WTC11 (cell line): ENCODE measurements at places on chromosomes 16 and 17.

DNA sequence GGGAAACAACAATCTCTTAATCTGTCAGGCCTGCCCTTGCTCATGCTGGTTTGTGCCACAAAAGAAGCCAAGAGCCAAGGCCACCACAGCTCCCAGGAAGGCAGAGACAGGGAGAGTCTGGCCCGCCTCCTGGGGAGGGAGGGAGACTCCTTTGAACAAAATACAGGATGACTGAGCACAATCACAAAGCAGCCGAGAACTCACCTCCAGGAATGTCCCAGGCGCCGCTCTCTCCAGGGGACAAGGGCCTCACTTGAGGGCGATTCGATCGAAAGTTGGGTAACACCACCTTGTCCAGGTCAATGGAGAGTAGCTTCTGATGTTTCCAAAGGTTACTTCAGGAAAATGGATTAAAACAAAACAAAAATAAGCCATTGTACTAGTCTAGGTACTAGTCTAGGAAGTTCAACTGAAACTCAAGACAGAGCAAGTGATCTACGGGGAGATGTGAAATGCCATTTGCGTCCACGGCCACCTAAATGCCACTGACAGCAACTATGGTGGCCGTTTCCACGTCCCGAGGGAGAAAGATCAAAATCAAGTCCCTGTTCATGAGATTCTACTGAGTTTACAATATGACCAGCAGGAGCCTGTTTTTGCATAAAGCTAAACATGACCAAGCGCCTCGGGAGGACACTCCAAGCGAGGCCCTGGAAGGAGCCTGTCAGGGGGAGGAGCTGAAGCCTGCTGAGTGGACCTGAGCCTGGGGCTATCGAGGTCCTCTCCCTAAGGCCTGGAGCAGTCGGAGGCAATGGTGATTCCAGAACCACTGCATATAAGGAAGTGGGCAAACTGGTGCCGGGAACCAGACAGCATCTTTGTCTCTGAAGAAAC is 13.4 kb upstream of the SLC38A8 start:
- no peak for DNase-seq

- DNase-seq: no peak
Observed at GRCh38 chr17:63270610-63271009, 175.5 kb downstream of the CYB561 start.

- DNase-seq: peak; percentile 36
Observed at GRCh38 chr17:17792551-17793377, 44.0 kb downstream of the SREBF1 start.

DNA sequence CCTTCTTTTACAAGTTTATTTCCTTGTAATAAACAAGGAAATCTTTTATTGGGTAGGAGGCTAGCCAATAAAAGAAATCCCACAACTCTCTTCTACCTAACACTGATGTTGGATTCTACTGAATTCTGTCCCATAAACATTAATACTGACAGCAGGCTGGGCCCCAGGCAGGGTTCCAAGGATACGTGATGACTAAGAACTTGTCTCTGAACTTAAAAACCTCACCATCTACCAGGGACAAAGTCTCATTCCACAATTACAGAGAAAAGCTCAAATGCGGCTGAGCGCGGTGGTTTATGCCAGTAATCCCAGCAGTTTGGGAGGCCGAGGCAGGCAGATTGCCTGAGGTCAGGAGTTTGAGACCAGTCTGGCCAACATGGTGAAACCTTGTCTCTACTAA is 64.9 kb downstream of the ARHGAP17 start:
- DNase-seq: no peak

DNA sequence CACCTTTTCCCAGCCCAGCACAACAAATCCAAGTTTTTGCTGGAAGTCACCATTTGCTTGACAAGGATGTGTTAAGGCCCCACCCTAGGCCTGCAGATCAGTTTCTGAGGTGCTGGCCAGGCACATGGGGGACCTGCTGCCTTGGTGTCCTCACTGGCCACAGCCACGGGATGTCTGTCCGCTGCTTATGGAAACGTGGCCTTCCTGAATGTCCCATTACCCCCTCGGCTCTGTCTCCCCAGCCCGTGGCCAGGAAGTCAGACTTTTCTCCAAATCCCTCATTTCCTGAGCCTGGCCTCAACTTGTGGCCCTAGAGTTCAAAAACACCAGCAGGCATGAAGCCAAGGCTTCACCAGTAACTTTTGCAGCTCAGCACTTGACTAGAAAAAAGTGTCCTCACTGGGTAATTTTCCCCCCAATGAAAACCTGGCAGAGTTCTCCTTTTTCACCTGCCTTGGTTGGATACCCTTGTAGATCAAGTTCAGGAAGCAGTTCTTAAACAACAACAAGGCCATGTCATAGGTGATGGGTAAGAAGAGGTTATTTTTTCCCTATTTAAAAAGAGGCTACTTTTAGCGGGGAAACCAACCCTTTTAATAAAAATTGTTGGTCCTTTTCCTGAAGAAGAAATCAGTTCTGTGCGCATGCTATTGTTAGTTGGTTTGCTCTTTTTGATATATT is 80.8 kb downstream of the SOCS1 start:
- DNase-seq: no peak

DNA sequence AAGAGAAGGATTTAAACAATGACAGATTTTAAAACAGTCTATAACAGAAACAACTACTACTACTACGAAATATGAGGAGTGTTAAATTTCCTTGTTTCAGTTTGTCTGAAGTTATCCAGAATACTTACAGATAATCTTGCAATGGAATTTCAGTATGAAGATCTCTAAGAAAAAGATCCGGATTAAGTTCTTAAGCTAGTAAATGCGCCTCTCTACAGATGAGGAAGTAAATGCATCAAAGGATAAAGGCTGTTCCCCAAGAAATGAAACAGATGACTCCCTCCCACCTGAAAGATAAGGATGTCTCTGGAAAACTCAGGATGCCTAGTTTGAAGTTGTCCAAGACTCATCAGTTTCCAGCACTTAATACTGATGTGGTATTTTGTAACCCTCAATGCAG is 105.1 kb downstream of the PARN start:
- DNase-seq: no peak

- peak; percentile 82 for DNase-seq
Observed at GRCh38 chr16:21277927-21278706, at the start of gene CRYM. TSS of gene CRYM (minus strand) at chr16:21278290. CDS start at chr16:21278251, 39 bp downstream.

GRCh38 chr16:23302045-23302956 is at the start of gene SCNN1B:
TSS of gene SCNN1B (plus strand) at chr16:23302302. CDS start at chr16:23348600, 46,298 bp downstream.
- DNase-seq: peak; percentile 58

DNA sequence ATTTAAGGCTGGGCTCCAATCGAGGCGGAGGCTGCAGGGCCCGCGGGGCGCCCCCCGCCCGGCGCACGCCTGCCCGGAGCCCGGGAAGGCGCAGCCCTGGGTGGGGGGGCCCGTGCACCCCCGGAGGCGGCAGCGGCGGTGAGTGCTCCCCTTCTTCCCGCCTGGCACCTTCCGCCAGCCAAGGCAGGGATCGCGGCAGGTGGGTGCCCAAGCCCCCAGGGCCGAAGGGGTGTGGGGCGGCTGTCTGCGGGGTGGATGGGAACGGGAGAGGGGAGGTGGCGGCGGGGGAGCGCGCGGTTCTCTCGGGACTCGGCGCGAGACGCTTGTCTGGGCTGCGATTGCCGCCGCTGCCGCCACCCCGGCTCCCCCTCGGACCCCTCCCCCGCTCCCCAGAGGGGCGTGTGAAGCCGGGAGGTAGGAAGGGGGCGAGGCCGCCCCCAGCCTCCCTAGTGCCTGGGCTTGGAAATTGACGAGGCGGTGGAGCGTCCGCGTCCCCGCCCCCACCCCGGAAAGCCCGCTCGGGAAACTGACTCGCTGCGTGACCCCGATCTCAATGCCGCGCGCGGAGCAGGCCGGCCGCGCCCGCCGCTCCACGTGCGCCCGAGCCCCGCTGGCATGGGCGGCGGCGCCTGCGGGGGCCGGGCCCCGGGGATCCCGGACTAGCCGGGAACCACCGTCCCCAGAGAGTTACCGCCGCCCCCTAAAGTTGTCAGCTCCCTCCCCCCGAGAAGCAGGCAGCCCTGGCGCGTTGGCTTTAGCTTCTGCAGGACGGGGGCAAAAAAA is 231.5 kb downstream of the MRTFB start:
- peak; percentile 65 for DNase-seq

DNA sequence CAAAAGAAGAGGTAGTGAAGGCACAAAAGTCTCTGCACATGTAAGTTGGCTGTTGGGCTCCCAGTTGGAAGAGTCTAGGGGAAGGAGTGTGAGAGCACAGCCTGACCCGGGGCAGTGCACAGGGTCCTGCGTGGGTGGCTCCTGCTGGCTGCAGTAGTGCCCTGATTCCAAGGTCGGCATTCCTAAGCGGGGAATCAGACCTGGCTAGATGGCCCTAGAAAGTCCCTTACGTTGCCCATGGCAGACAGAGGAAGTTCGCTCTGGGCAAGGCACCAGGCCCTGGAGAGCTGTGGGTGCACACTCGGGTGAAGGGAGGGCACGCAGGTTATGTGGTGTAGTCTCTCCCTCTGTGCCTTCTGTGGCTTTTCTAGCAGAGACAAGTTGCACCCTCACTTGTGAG is 22.8 kb upstream of the SLC5A11 start:
- DNase-seq: no peak

GRCh38 chr16:12646098-12646489 is 157.6 kb downstream of the CPPED1 start:
- DNase-seq: no peak

- DNase-seq: no peak
Observed at GRCh38 chr17:78037280-78037679, 78.8 kb downstream of the TNRC6C start.

DNA sequence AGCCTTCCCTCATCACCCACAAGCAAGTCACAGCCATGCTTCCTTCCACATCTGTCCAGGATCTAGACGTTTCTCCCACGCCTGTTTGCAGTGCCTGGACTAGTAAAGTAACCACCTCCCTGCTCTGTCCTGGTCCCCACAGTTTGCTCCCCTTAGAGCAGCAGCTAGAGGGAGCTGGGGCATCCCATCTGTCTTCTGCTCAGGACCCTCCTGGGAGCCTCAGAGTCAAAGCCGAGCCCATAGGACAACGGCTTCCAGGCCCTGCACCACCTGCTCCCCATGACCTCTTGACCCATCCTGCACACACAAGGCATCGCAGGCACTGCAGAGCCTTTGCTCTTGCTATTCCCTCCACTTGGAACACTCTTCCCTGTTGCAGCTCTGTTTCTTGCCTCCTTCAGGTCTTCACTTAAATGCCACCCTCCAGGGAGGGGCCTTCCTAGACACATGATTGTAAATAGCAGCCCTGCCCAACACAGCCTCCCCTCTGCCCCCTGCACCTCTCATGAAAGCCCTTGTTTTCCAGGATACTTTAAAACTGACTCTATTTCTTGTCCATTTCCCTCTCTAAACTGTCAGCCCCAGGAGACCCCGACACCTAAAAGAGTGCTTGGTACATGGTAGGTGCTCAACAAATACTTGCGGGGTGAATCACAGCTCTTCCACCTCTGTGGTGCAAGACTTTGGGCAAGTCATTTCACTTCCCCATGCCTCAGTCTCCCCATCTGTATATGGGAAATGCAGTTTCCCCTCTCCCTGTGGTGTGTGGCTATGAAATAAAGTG is 3.1 kb downstream of the NATD1 start:
- no peak for DNase-seq
